ENCODE measurements at places on chromosomes 7 and 10.
A peak's percentile ranks its signal among the peaks of the same experiment; 100 is the strongest.

DNA sequence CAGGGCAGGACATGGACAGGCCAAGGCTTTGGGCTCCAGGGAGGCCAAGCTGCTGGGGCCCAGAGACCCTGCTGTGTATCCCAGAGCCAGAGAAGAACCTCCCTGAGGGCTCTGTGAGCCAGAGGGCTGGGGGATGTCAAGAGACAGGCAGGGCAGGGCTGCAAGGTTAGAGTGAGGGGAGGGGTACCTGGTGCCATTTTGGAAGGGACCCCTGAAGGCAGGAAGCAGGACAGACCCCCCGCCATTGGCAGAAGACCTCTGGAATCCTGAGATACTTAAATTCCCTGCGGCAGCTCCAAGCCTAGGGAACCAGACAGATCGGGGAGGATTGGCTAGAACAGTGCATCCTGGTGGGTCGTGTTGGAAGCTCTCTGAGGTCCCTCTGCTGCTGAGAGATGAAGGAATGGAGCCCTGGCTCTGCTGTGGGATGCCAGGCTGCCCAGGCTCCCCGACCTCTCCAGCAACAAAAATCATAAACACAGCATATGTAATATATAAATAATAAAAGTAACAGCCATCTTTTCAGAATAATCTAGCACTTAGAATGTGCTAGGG, 75.0 kb downstream of the LHPP start:
- no peak for DNase-seq

DNA sequence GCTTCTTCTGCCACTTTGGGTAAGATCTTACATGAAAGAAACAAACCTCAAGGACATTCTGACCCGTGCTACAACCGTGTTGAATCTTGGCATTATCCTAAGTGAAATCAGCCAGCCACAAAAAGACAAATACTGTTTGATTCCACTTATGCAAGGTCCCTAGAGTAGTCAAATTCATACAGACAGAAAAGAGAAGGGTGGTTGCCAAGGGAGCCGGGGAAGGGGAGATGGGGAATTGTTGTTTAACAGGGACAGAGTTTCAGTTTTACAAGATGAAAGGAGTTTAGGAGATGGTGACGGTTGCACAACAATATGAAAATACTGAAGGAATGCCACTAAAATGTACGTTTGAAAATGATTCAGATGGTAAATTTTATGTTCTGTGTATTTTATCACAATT, 12.2 kb upstream of the CLEC2L start:
- DNase-seq, result no peak

DNA sequence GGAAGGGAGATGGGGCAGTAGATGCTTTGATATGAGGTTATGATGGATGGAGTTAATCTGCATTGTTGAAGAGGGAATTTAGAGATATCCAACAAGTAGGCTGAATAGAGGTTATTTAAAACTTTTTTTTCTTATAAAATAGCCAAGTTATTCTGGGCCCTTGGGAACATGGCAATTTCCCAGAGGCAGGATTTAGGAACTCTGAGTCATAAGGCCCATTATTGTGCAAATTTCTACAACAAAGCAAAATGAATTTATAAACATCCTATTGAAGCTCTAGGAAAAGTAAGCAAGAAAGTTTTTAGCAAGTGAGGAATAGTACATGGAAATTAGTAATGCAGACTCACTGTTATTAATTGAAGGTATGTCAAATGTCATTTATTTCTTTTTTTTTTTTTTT, 160.9 kb upstream of the NPY start:
- peak; percentile 12 for DNase-seq

- DNase-seq, result no peak
Measured at GRCh38 chr7:48224042-48224441, 52.8 kb downstream of the ABCA13 start.

GRCh38 chr10:115558252-115558651, 465.1 kb downstream of the ATRNL1 start:
- no peak for DNase-seq

GRCh38 chr10:11225935-11226334, 208.3 kb downstream of the CELF2 start:
- DNase-seq, result no peak

- DNase-seq, result no peak
Measured at GRCh38 chr7:113731571-113731970, 187.2 kb downstream of the PPP1R3A start.

DNA sequence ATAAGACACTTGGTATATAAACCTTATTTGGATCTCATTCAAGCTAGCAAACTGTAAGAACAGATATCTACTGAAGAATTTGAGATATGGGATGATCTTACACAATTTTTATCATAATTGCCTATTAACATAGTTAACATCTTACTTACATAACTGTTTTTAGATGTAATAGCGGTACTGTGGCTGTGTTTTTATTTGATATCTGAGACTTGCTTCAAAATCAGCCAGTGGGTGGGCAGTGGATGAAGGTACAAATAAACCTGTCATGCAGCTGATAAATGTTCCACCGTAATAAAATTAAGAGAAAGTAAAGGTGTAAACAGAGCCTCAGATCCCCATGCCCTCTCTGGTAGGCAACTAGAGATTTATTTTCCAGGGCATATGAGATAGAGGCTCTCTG, 28.4 kb upstream of the PTPRN2 start:
- no peak for DNase-seq

- DNase-seq, result no peak
Measured at GRCh38 chr10:70265032-70265689, 18.6 kb downstream of the NPFFR1 start.

DNA sequence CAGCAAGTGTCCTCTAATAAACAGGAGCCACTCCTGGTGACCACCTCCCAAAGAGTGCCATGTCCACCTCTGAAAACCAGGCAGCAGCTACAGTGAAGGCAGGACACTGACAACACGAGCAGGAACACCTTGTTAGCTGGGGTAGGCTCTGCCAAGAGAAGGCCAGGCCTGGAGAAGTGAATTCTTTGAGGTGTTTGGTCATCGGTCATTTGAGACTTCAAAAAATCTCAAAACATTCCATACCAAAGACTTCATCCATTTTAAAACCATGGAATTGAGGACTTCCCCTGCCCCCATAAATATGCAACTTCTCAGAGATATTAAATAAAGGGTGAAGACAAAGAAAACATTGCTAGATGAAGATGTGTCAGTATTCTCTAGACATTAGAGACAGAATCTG, 28.4 kb upstream of the OPALIN start:
- peak; percentile 80 for DNase-seq

- no peak for DNase-seq
Measured at GRCh38 chr7:35351466-35351865, 97.6 kb upstream of the TBX20 start.

GRCh38 chr7:48299580-48300169, 128.4 kb downstream of the ABCA13 start:
- DNase-seq, result peak; percentile 68

GRCh38 chr10:6274040-6274439, 71.3 kb downstream of the PFKFB3 start:
- DNase-seq, result no peak

DNA sequence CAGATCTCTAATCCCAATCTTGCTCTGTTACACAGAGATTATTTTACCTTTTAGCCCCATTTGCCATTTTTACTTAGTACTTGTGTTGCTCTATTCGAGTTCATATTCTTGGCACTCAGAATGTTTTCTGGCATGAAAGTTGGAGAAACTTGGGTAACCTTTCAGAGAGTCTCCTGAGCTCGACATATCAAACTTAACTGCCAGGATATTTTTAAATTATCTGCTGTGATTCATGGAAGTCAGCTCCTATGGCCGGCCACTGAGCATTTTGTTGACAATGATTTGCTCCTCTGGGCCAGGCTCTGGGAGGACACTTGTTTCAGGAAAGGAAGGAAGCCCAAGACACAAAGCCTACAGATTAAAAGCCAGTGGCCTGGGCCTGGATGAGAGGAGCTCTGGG, 396.7 kb downstream of the TNS3 start:
- DNase-seq, result no peak

- no peak for DNase-seq
Measured at GRCh38 chr7:29463504-29464158, 100.0 kb upstream of the PRR15 start.

- DNase-seq, result no peak
Measured at GRCh38 chr10:28060031-28060607, 61.2 kb upstream of the ODAD2 start.

DNA sequence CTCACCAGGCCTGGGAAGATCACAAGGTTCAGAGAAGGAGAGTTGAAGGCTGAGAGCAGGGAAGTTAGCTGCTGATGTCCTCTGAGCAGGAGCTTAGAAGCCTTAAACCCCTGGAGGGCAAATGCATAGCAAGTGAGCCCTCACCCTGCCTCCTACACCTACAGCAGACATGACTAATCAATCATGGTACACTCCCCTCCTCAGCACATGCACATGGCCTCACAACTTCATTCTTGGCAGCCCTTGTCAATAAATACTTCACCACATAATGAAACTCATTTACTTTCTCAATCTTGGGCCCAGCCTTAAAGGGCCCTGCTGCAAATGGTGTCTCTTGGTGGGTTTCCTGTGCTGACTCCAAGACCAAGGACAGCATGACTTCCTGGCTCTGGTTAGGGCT, 12.9 kb downstream of the MMRN2 start:
- DNase-seq, result no peak

DNA sequence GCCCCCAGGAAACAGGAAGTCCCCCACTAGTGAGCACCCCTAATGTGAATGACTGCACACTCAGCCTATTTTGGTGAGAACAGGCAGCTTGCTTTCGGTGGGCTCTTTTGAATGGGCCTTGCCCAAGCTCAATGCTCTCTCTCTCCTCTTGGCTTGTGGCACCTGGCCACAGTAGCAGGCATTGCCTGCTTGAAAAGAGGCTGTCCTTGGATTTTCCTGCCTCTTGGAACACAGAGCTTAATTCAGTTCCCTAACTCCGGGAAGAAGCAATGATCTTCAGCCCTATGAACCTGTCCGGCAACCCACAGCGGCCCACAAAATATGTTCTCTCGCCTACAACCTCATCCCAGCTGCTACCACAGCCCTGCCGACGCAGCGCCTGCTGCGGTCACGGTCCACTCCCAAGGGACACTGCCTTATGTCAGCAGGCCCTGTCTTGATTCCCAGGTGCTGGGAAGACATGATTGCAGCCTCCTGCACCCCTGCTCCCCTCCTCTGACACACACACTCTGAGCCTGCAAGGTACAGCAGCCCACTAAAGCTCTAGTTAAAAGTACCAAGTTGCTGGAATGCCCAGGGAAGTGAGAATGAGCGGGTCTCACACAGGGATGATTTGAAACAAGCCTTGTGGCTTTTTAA, 715.5 kb upstream of the GALNT17 start:
- no peak for DNase-seq

GRCh38 chr7:103803631-103804030, 185.8 kb downstream of the RELN start:
- DNase-seq, result no peak

GRCh38 chr7:92359801-92360200, 87.5 kb upstream of the GATAD1 start:
- DNase-seq, result peak; percentile 48

DNA sequence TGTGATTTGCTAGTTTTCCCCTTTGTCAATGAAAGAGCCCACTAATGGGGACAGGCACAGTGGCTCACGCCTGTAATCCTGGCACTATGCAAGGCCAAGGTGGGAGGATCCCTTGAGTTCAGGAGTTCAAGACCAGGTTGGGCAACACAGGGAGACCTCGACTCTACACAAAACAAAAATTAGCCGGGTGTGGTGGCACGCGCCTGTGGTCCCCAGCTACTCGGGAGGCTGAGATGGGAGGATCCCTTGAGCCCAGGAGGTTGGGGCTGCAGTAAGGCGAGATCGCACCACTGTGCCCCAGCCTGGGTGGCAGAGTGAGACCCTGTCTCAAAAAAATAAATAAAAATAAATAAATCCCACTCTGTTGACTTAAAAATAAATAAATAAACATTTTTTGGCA, 5.1 kb downstream of the WIPI2 start:
- DNase-seq, result no peak

- DNase-seq, result no peak
Measured at GRCh38 chr7:31014826-31015225, 37.3 kb upstream of the ADCYAP1R1 start.

- no peak for DNase-seq
Measured at GRCh38 chr10:47294501-47294900, 5.5 kb upstream of the GDF10 start.

GRCh38 chr7:151104411-151105235, 18.3 kb downstream of the AGAP3 start:
- DNase-seq, result peak; percentile 94

DNA sequence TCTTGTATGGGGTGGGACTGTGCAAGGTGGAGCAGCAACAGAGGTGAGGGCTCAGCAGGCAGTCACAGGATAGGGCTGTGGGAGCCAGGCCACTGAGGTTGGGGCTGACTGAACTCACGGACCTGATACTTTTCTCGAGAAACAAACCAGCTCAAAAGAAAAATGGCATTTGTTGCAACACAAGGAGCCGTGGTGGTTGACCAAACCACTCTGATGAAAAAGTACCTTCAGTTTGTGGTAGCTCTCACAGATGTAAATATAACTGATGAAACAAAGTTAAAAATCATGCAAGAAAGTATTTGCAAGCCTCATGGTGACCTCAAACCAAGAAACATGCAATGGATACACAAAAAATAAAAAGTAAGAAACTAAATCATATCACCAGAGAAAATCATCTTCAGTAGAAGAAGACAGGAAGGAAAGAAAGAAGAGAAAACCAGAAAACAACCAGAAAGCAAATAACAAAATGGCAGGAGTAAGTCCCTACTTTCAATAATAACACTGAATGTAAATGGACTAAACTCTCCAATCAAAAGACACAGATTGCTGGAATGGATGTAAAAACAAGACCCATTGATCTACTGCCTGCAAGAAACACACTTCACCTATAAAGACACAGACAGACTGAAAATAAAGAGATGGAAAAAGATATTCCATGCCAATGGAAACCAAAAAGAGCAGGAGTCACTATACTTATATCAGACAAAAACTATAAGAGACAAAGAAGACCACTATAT, 48.9 kb upstream of the DUSP5 start:
- DNase-seq, result no peak

GRCh38 chr7:23490357-23491135, 20.3 kb upstream of the IGF2BP3 start:
- DNase-seq, result peak; percentile 55

DNA sequence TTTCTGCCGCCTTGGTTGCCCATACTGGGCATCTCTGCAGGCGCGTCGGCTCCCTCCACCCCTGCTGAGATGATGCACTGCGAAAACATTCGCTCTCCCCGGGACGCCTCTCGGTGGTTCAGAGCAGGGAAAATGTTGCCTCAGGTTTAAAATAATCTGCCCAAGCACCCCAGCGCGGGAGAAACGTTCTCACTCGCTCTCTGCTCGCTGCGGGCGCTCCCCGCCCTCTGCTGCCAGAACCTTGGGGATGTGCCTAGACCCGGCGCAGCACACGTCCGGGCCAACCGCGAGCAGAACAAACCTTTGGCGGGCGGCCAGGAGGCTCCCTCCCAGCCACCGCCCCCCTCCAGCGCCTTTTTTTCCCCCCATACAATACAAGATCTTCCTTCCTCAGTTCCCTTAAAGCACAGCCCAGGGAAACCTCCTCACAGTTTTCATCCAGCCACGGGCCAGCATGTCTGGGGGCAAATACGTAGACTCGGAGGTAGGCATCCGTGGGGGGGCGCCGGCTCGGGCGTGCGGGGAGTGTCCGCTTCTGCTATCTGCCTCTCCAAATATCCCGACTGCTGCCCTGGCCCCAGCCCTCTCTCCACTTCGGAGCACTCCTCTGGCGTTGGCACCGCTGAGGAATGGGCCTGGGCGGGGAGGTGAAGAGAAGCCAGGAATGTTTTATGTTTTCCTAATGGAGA, at the start of gene CAV1:
Gene CAV1 (plus strand): TSS at position 428 of the 689 bp plus-strand sequence. CDS start 27 bp downstream, at position 455.
- DNase-seq, result peak; percentile 98

GRCh38 chr7:155807789-155808548, 4.3 kb downstream of the SHH start:
- no peak for DNase-seq

- DNase-seq, result no peak
Measured at GRCh38 chr7:103446049-103446520, at the start of gene SLC26A5. Gene SLC26A5, minus strand, starts transcription at chr7:103446207. Its CDS starts 24,693 bp downstream, at chr7:103421514.

- DNase-seq, result no peak
Measured at GRCh38 chr10:34702982-34703381, 112.1 kb downstream of the PARD3 start.

Data from fibroblast of skin of scalp (primary cell).